ENCODE measurements at places on chromosomes 5 and 9.
A peak's percentile ranks its signal among the peaks of the same experiment; 100 is the strongest.

DNA sequence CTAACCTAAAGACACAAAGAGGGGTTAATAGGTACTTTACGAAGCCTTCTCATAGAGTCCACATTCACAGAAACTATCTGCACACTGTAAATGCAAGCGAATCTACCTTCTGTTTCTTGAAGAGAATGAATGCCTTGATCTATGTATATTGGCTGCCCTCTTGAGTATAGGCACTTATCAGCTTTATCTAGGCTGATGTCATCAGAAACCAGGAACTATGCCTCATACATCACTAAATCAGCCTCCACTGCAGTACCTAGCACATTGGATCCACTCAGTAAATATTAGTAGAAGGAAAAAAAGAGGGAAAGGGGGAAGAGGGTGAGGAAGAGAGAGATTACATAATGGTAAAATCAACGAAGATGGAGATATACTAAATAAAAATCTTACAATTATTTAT, 477.1 kb downstream of the CAAP1 start:
- DNase-seq: no peak

GRCh38 chr5:126963822-126964375, 66.5 kb downstream of the MARCHF3 start:
- DNase-seq: peak; percentile 25

- DNase-seq: no peak
These were observed 4.1 kb upstream of the C5orf63 start for GRCh38 chr5:127077366-127077765.

- no peak for DNase-seq
These were observed 37.7 kb downstream of the NEUROG1 start for GRCh38 chr5:135497971-135498636.

DNA sequence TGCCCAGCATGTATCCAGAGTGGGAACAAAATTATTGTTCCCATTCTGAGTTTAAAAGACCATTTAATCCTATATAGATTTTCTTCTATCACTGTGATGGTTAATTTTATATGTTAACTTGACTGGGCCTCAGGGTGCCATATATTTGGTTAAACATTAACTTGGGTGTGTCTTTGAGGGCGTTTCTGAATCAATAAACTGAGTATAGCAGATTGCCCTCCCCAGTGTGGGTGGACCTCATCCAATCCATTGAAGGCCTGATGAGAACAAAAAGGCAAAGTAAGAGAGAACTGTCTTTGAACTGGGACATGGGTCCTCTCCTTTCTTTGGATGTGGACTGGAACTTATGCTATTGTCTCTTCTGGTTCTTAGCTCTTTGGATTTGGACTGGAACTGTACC, 17.3 kb downstream of the RIOK2 start:
- no peak for DNase-seq

DNA sequence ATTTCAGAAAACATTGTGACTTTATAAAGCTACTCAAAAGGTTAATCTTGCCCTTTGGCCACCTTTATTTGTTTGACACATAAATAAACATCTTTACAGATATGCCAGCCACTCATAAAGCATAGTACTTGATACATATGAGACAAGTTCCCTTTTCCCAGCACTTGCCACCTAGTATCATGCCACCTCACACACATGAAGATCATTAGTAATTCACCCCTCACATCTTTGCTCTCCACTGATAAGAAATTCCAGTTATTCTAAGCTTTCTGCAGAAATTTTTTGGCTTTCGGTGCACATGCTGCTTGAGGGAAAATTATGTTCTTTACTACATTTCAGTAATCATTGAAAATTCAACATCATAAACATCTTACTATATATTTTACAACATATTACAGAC, 59.1 kb downstream of the DEPDC1B start:
- DNase-seq: no peak

All from NCI-H226 (cell line).